ENCODE measurements at places on chromosomes 2 and 18. TPM values are rescaled to one million over a fixed set of nuclear protein-coding genes. Genes with fewer than 3 reads are reported as not detected.

Gene DPY30
- 133 TPM for total RNA-seq

Gene REV1
- 13.6 TPM for total RNA-seq

Gene CYBRD1
- 43.7 TPM for total RNA-seq

Gene IL1RN
- not detected for total RNA-seq

Gene GAREM1
- total RNA-seq, result 0.17 TPM

Gene CCDC148
- 0.79 TPM for total RNA-seq

Gene POTEI
- total RNA-seq, result not detected

Gene IL37
- not detected for total RNA-seq

Gene CHST10
- 13.7 TPM for total RNA-seq

Gene LOXHD1
- not detected for total RNA-seq

Gene SLC38A11
- total RNA-seq, result 0.62 TPM

Gene EDAR
- total RNA-seq, result not detected

Gene CRACDL
- total RNA-seq, result not detected

Gene ITPRIPL1
- total RNA-seq, result 1.3 TPM
